NCI-H524 (cell line): ENCODE measurements at places on chromosomes 1 and 21.

- DNase-seq, result no peak
Measured at GRCh38 chr1:198203434-198203833, 46.6 kb downstream of the NEK7 start.

- DNase-seq, result no peak
Measured at GRCh38 chr1:28247612-28248272, 11.6 kb upstream of the SESN2 start.

GRCh38 chr21:14361958-14362357 lies 21.0 kb downstream of the HSPA13 start:
- no peak for DNase-seq

DNA sequence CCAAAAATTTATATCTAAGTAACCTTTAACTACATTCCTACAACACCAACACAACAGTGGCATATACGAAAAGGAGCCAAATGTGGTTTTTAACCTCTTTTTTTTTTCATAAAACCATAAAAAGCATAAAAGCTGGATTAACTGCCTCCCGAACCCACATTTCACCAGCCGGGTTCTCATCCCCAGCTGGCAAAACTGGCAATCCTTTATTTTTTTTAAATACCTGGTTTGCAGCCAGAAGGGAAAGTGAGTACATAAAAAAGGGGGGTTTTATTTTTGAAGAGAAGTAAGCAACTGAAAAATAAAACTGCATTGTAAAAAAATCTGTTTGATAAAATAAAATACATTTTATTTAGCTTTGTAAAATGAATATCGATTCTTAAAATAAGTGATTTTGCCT lies 295.4 kb downstream of the AKT3 start:
- no peak for DNase-seq

DNA sequence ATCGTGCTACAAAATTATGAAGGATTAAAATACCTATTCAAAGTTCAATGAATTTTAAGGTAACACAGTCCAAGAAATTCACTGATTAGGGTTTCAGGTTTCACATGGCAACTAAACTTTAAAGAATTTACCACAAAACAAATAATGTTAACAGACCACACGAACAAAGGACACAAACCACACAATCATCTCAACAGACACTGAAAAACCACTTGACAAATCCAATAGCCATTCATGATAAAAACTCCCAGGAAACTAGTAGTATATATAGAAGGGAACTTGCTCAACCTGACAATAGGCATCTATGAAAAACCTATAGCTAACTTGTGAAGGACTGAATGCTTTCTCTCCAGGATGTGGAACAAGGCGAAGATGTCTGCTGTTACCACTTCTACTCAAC lies 21.1 kb upstream of the SH2D5 start:
- DNase-seq, result no peak
